ENCODE measurements at places on chromosomes 5 and 9.

DNA sequence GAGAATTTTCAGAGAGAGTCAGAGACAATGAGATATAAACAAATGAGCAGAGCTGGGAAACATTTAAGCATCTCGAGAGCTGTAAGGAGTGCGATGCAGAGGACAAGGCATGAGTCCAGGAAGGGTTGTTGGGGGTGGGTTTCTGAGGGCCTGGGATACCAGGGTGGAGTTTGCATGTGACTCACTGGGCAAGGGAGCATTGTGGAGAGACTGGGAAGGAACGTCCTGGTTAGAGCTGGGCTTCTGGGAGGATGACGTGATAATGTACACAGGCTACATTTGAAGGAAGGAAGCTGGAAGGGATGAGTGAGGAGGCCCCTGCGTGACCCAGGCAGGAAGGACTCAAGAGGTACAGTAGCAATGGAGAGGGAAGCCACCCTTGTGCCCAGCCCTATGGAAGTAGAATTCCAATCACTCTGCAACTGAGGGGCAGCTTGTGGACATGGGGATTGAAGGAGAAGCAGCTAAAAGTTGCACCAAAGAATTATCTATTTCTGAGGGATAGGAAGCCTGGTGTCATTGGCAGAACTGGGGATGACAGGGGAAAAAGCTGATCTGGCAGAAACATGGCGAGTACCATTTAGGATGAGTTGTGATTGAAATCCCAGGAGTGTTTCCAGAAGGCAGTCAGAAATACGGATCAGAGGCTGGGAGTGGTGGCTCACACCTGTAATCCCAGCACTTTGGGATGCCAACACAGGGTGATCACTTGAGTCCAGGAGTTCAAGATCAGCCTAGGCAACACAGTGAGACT, 59.3 kb upstream of the AFAP1L1 start:
- DNase-seq: no peak

DNA sequence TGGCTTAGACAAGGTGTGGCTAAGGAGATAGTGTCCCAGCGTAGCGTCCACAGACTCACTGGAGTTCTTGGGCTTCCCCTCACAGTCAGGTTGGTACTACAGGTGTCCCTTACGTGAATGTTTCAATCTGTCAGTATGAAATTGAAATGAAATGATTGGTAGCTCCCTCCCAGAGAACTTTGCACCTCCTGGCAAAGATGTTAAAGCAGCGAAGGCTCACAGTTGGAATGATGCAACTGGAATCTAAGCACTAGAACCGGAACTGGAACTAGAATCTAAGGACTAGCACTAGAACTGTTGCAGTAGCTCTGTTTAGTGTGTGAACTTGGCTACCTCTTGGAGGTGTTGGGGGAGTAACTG, 1.1 kb downstream of the SLC31A1 start:
- no peak for DNase-seq

- DNase-seq: no peak
Observed at GRCh38 chr5:69525490-69525889, 32.9 kb downstream of the OCLN start.

DNA sequence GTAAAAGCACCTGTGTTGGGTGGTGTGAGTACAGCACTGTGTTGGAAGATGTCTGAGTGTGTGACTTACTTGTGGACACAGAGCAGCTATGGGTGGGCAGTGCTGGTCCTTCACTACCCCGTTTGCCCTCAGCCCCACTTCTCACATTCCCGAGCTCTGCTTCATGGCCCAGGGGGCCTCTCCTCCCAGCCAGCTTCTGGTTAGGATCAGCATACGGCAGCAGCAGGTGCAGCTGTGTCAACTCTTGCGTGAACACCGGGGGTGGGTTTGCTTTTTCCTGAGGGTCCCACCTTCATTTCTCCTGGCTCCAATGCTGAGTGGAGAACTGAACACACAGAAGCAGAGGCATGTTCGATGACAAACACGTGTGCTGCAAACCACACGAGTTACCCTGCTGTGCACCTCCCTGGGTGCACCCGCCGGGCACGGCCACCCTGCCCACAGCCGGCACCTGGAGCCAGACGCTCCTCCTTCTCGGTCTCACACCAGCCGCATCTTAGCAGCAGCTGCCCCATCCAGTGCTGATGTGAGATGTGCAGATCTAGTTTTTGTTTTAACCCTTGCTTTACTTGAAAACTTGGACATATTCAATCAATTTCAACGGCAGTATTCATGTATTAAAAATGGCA, 14.9 kb upstream of the SLC6A3 start:
- DNase-seq: no peak

- no peak for DNase-seq
Observed at GRCh38 chr9:97445119-97445701, 33.3 kb downstream of the TDRD7 start.

DNA sequence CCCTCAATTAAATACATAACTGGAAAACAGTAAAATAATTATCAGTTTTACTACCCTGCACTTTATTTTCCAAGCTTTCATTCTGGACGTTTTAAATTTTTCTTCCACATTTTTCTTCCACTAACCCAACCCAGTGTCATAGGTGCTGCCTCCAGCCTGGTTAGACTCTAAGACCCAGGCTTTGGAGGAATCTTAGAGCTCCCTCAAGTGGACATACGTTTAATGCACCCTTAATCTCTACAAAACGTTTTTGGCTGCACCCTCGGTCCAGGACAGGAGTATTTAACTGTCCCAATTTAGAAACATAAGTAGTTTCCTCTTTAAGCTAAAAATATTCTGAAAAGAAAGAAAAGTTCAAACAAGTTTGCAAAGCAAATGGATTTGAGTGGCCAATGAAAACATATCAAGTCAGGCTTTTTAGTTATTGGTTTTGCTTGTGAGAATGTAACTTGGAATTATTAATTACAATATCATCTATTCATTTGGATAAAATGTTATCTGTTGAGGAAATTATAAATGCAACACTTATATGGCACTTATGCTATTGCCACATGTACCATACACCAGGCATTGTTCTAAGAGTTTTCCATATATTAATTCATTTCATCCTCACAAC, 38.9 kb downstream of the CDH6 start:
- peak; percentile 71 for DNase-seq

DNA sequence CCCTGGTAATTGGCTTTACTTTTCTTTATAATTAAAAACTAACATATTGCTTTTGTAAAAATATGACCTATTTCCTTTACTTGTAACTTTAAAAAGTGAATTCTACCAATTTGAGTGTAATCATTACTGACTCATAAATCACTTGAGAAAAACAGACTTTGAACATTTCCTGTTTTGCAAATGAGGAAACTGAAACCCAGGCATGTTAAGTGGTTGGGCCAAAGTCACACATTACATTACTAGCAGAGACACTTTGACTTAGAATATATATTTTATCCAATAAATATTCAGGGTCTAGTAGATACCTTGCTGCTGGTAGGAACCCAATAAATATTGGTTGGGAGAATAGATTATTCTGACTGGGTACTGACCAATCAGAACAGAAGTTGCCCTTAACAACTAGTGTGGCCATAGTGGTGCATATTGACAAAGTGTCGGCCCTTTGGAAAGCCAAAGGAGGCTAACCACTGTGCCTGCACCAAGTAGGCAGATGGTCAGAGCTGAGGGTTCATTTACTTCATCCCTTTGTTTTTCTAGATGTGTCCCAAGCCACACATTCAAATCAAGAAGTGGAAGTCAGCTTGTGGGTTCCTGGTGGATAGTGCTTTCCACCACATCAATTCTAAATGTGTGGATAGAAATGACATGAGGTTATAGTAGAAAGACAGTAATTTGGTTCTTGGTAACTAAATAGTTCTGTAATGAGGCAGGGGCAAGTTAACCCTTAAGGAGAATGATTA, 365.1 kb upstream of the RIOK2 start:
- no peak for DNase-seq

DNA sequence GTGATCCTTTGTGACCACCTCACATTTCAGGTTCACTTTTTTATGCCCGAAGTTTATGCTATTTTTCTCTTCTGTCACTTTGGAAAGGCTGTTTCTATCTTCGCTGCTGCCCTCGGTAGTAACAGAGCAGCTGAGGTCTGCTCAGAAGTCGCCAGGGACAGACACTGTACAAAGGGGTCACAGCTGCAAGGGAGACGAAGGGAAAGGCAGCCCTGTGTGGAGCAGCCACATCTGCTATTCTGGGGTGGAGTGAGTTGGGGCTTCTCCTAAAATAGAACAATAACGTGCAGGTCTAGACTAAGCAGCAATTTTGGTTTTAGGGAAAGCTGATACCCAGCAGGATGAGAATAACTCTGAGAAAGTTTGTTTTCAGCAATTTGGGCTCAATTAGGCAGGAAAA, 72.5 kb downstream of the ACTL7B start:
- DNase-seq: no peak

DNA sequence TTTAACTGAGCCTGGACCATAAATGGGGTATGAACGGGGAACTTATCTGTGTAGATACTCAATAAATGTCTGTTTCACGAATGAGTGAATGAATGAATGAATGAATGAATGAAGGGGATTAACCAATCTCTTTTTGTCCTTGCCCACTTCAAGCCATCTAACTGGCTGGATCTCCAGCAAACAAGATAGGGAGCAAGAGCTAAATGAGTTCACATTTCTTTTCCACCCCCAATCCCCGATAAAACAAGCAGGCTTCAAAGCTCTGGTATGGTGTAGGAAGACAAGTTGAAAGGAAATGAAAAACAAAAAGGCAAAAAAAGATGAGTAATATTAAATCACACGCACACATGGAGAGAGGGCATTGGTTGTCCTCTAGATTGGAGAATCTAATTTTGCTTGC, 84.0 kb downstream of the CMYA5 start:
- no peak for DNase-seq

GRCh38 chr5:19314840-19315239, 673.2 kb downstream of the CDH18 start:
- no peak for DNase-seq

GRCh38 chr5:53856506-53856905, 296.1 kb downstream of the NDUFS4 start:
- DNase-seq: no peak

- no peak for DNase-seq
Observed at GRCh38 chr5:146781157-146781556, 97.4 kb downstream of the PPP2R2B start.

- no peak for DNase-seq
Observed at GRCh38 chr5:73032635-73033034, 76.8 kb downstream of the FCHO2 start.

GRCh38 chr9:2288309-2288708, 273.2 kb downstream of the SMARCA2 start:
- DNase-seq: no peak

DNA sequence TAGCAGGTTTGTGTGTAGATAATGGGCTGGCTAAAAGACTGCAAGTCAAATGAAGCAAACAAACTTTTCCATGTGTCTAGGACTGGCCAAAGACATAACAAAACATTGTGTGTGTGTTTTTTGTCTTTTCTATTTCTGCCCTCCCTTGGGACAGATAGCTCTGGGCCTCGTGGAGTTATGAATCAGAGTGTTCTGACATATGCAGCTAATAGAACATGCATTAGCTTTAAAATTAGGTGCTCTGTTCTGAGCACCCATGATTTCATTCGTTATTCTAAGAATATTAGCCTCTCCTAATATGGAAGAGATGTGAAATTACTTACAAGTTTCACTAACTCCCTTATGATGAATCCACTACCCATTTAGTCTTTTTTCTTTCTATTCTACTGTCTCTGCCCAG, 367.3 kb upstream of the PAPPA start:
- no peak for DNase-seq

DNA sequence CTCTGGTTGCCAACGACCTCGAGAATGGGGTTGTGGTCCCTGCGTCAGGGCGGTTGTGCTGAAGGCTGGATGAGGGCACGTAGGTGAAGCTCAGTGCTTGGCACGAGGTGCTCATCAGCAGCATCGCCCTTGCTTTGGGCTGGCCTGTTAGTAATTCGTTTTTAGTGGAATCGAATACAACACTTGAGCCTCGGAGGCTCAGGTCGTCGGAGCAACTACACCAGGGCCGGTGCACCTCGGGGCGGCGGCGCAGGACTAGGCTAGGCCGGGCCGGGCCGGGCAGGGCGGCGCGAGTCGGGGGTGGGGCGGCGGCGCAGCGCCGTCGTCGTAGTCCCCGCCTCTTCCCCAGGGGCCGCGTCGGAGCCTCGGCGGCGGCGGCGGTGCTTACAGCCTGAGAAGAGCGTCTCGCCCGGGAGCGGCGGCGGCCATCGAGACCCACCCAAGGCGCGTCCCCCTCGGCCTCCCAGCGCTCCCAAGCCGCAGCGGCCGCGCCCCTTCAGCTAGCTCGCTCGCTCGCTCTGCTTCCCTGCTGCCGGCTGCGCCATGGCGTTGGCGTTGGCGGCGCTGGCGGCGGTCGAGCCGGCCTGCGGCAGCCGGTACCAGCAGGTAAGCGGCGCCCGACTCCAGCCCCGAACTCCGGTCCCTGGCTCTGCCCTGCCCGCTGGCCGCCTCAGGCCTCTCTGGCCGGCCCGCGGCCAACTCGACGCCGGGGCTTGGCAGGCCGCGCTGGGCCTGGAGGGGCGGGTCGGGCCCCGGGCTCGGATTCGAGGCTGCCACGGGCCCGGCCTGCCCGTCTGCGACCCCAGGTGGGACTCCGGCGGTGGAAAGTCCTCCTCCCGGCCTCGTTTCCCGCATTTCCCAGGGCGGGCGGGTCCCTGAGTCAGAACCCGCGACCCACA, at the start of gene NDFIP1:
NDFIP1 (plus strand) TSS at position 348 of the 899 bp plus-strand sequence; CDS start at position 544, 196 bp downstream.
- peak; percentile 92 for DNase-seq

DNA sequence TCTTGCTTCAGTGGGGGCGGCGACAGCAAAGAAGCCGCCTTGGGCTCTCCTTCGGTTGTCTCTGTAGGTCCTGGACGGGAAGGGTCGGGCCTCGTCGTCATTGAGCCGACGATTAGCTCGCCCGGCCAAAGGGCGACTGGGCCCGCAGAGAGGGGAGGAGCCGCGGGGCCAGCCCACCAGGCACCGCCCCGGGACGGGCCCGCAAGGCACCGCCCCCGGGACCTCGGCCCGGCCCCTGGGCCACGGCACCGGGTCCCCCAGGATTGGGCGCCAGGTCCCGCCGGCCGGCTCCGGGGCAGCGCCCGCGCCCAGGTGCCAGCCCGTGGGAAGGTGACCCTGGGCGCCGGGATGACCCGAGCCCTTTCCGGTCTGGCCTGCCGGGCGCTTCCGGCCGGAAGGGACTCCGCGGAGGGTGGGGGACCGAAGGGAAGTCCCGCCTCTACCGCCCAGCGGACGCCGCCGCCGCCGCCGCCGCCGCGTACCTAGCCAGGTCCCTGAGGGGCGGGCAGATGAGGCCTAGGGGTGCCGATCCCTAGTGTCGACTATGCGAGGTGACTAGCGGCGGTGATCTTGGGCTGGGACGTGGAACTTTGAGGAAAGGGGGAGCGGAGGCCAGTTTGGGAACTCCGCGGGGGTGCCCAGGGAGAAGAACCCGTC, at the start of the genes GBA2 and RGP1:
GBA2 (minus strand) TSS at position 371 of the 657 bp plus-strand sequence. CDS start 524 bp downstream, outside the sequence.
RGP1 (plus strand) TSS at position 430 of the 657 bp plus-strand sequence. CDS start 469 bp downstream, outside the sequence.
- peak; percentile 89 for DNase-seq

- DNase-seq: no peak
Observed at GRCh38 chr9:73280113-73280512, 128.4 kb downstream of the ANXA1 start.

GRCh38 chr5:154193283-154193682, 2.8 kb downstream of the GALNT10 start:
- DNase-seq: no peak

- DNase-seq: peak; percentile 21
Observed at GRCh38 chr9:134959971-134960310, 42.2 kb upstream of the FCN1 start.

- DNase-seq: no peak
Observed at GRCh38 chr5:14101922-14102321, 41.2 kb upstream of the TRIO start.

Data from Caco-2 (cell line).